NCI-H2081 treated with DMSO at 0.1 percent for 48 hours (cell line): ENCODE measurements at places on chromosomes 7 and 10.

GRCh38 chr10:72906446-72906845 is 12.9 kb downstream of the OIT3 start:
- DNase-seq = no peak

- no peak for DNase-seq
These were observed 221.6 kb downstream of the TCF7L2 start for GRCh38 chr10:113171662-113172061.

- DNase-seq = no peak
These were observed 517.8 kb downstream of the GRID1 start for GRCh38 chr10:85848756-85849155.

- DNase-seq = no peak
These were observed 685.3 kb upstream of the GALNT17 start for GRCh38 chr7:70446448-70447143.

DNA sequence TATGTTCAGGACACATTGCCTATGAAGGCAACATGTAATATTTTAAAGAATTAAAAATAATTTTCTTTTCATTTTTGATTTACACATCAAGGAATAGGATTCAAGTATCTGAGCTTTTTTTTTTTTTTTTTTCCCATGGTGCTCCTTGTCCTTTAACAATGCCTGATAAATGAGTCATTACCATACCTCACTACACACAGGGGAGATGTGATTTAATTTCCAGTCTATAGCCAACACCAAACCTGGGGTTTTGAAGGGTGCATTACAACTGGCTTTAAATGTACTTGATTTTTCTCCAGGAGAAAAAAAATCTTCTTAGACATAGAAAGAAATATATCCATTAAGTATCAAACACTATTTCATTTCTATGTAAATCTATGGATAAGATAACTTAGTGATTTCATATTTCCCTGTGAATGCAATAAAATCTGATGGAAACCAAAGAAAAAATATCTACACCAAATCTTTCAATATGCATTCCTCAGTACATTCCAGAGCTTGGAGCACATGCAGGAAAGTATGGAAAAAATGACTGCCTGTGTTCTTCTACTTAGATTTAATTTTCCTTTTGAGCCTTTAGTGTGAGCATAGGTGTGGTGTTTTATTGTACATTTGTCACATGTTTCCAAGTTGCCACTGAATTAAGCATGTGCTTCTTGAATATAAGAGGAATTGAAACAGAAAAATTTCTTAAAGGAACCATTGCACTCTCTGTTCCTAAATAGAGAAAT is 204.8 kb upstream of the MEOX2 start:
- no peak for DNase-seq

DNA sequence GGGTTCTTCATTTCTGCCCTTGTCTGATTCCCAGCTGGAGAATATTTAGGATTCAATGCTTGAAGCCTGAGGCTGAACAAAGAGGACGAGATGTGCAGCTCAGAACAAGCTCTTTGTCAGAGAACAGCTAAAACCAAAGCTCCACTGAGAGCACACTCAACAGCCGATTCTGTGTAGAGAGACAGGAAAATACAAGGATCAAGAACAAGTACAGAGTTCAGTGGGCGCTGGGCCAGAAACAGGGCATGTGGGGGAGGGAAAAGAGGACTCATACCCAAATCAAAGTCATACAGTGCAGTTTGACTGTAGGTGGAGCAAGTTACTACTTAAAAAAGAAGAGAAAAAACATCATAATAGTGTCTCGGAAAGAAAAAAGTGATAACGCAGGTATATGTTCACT is at the start of gene AGMO:
Gene AGMO (minus strand): TSS at position 181 of the 400 bp plus-strand sequence.
- DNase-seq = peak; percentile 81

DNA sequence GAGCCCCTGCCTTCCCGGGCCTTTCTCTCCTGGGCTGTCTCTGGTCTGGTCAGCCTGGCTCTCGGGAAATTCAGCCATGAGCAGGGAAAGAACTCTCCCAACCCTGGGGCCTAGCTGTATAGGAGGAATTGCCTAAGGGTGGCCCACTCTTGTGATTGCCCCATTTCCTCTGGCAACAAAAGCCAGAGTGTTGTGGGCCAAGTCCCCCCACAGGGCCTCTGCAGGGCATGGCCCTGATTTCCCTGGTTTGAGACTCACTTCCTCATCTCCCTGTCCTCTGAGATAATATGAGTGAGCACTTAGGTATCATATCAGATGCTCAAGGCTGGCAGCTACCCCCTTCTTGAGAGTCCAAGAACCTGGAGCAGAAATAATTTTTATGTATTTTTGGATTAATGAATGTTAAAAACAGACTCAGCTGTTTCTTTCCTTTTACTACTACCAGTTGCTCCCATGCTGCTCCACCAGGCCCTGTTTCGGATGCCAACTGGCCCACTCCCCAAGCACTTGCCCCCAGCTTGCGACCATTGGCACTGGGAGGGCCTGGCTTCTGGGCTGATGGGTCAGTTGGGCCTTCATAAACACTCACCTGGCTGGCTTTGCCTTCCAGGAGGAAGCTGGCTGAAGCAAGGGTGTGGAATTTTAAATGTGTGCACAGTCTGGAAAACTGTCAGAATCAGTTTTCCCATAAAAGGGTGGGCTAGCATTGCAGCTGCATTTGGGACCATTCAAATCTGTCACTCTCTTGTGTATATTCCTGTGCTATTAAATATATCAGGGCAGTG is 11.4 kb downstream of the IRF5 start:
- DNase-seq = no peak

DNA sequence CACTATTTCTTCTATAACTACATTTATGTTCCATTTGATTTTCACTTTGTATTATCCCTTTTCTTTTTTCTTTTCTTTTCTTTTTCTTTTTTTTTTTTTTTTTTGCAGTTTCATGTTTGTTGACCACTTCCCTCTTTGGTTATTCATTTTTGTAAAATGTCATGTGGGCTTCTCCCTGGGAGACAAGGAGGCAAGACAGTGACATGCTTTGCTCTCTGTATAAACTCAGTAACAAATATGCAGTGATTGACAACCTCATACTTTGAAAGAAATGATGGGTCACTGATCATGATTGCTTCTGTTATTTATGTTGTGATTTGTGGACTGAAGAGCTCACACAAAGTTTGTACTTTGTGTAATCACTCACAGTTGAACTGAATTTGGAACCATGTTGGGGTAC is 90.2 kb upstream of the ABI1 start:
- DNase-seq = no peak

DNA sequence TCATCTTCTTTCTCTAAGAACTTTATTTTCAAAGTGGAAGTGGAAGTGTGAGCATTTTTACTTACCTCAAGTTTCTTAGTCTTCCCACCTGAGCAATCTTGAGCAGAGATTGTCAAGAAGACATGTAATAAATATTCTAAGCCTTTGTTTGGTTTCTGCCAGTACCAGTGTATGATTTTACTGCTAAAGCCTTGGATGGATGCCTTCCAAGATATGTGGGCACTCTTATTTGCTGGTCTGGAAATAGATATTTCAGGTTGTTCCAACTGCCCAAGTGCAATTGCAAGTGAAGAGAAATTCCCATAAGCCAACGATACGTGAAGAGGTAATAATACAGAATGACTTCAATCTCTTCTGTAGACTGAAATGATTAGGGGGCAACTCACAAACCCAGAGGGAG is 18.2 kb upstream of the TARP start:
- no peak for DNase-seq
